Chondrocyte (in vitro differentiated cells): ENCODE measurements at places on chromosomes 6 and 20. TPM values are rescaled to one million over a fixed set of nuclear protein-coding genes. Genes with fewer than 3 reads are reported as not detected.
A peak's percentile ranks its signal among the peaks of the same experiment; 100 is the strongest.

The ISM1 gene
- 0.31 to 1.2 TPM (median 0.97 TPM) in 3 replicates for total RNA-seq

GRCh38 chr20:22866812-22867341, 168.2 kb upstream of the SSTR4 start:
- DNase-seq: no peak

- no peak for DNase-seq
These were observed 31.7 kb downstream of the IL20RA start for GRCh38 chr6:137013031-137013430.

The LPA gene
- total RNA-seq: 0.31 TPM in 1 of 3 replicates, not detected in the others

DNA sequence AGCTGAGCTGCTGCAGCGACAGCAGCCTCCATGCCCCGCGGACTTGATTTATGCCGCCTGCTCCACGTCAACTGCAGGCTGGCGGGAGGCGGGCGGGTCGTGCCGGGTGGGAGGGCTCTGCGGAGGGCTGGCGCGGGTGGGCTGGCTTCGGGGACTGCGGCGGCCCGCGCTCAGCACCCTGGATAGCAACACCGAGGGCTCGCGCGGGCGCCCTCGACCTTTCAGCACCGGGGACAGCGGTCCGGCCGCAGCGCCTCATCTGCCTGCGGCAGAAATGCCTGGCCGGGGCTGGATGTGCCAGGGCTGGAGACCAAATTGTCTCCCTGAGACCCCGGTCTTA, 792 bp downstream of the SNAP25 start:
- peak; percentile 95 for DNase-seq

- DNase-seq: no peak
These were observed 169.4 kb downstream of the TAF4 start for GRCh38 chr20:61896058-61896961.

GRCh38 chr20:3000852-3001523, 42.4 kb upstream of the GNRH2 start:
- DNase-seq: no peak

- DNase-seq: no peak
These were observed 1.5 kb downstream of the ID4 start for GRCh38 chr6:19838442-19839236.

The HM13 gene
- total RNA-seq: 228 to 277 TPM (median 269 TPM) in 3 replicates

- no peak for DNase-seq
These were observed 450.5 kb downstream of the MAFB start for GRCh38 chr20:40238511-40238910.

- no peak for DNase-seq
These were observed 23.8 kb downstream of the FRK start for GRCh38 chr6:116036885-116037284.

- no peak for DNase-seq
These were observed 185.6 kb downstream of the OR2B2 start for GRCh38 chr6:27726619-27727023.

GRCh38 chr20:32216179-32217142, 8.8 kb downstream of the POFUT1 start:
- no peak for DNase-seq

- DNase-seq: no peak
These were observed 437.8 kb downstream of the UTRN start for GRCh38 chr6:144722925-144723324.

The C6orf58 gene
- not detected in 3 replicates for total RNA-seq

DNA sequence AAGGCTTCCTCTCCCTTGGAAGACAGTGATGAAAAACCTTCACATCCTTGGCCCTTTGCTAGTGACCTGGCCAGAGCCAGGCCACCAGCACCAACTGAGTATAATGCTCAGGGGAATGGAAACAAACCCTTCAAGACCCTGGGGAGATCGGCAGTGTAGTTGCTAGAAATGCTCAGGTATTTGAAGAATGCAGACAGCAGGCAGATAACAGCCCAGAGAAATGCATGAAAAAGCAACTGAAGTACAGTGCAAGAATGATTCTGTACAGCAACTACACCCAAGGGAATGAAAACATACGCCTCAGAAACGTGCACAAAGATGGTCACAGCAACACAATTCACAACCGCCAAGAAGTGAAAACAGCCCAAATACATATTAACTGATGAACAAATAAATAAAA, 41.1 kb downstream of the PPP1R3G start:
- DNase-seq: no peak

DNA sequence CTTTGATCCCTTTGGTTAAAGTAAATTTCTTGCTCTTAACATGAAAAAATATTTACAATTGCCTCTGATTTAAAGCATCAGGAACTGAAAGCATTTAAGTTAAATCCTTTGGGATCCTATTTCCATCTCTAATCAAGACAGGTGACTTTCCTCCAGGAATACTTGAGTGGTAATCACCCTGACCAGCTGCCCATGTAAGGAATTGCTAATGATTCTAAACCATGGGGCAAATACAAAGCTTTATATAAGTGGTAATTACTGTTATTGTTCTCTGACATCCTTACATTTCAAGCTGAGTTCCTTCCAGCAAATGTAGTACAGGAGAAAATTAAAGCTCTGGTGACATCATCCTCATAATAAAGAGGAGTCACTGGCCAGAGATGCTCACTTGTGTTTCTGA, 100.6 kb downstream of the CRYBG1 start:
- DNase-seq: no peak

The KIAA1586 gene
- 12.6 to 18.6 TPM (median 13.4 TPM) in 3 replicates for total RNA-seq

- no peak for DNase-seq
These were observed 188.6 kb downstream of the ZDHHC14 start for GRCh38 chr6:157569543-157569942.

GRCh38 chr20:30811885-30812671, 445.4 kb upstream of the DEFB115 start:
- DNase-seq: peak; percentile 96

DNA sequence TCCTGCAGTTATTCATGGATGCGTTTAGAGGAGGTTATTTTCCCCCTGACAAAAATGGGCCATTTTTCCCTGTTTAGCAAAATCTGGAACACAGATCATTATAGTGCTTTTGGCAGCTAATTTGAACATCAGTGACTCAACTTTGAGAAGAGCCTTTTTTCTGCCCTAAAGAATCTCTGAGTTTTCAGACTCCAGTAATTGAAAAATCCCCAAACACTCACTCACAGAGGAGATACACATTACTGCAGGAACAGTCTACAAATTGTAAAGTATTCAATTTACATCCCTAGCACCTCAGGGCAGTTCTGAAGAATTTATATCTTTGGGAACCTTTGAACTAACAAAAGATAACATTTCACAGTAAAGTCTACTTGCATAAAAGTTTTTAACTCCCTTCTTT, 966.6 kb upstream of the SLC35B3 start:
- no peak for DNase-seq

The CALHM4 gene
- not detected in 3 replicates for total RNA-seq

The EYS gene
- total RNA-seq: not detected in 3 replicates

GRCh38 chr6:54426995-54427394, 118.8 kb downstream of the TINAG start:
- no peak for DNase-seq

GRCh38 chr20:58553166-58553696, 38.0 kb upstream of the APCDD1L start:
- DNase-seq: no peak

The ESR1 gene
- not detected in 3 replicates for total RNA-seq

DNA sequence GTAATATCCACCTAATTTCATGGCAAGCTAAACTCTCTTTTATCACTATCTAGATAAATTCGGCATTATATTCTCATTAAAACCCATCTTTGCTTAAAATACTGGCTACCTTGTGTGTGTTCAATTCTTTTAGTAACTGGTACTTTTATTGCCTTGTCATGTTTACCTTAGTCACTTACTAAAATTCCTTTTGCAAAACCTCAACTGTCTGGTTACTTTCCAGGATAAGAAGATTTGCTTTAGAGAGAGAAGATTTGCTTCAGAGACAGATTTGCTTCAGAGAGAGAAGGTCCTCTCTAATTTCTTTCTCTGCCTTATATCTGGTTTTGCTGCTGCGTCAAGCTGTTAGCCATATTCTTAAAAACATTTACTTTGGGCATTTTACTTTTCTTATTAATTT, 151.5 kb upstream of the MLIP start:
- DNase-seq: no peak

DNA sequence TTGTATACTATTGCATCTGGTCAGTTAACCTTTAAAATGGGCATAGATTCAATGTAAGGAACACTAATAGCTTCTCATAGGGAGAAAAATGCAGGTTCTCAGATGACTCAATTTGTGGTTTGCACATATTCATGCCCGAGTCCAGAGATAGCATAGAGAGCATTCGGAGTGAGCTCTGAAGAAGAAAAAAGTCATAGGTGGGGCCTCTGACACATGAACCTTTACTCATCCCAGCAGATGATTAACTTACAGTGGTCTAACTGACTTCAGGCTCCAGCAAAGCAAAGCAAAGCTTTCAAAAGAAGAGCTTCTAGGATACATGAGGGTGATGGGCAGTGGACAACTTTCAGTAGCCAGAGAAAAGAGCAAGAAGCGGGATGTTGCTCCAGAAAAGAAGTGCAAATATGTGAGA, 55.3 kb upstream of the BTN3A2 start:
- no peak for DNase-seq

The ADGRB3 gene
- 1.5 TPM in 1 of 3 replicates, not detected in the others for total RNA-seq

DNA sequence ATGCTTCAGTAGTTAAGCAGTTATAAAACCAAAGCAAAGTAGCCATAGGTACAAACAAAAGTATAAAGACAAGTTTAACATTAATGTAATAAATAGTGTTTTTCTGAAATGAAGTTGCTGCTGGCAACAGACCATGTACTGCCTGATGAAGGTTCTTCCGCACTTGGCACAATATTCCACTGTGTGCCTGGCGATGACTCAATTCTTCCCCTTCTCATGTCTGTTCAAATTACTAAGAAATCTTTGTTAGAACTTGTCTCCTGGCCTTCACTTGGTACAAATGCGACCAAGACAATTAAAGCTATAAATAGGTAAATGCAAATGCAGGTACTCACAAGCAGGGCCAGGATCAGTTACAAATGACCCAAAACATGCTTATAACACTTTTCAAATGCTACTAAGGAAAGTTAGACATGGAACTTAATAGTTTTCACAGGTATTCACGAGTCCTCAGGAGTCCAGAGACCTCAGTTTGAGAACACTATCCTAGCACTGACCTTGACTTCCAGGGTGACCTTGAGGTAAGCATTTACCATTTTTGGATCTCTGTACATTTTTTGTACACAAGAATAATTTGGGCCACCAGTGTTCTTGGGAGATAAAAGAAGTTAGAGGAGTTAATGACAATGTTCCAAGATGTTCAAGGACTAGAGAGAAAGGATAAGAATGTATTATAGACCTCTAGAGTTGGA, 8.1 kb upstream of the DDR1 start:
- no peak for DNase-seq

DNA sequence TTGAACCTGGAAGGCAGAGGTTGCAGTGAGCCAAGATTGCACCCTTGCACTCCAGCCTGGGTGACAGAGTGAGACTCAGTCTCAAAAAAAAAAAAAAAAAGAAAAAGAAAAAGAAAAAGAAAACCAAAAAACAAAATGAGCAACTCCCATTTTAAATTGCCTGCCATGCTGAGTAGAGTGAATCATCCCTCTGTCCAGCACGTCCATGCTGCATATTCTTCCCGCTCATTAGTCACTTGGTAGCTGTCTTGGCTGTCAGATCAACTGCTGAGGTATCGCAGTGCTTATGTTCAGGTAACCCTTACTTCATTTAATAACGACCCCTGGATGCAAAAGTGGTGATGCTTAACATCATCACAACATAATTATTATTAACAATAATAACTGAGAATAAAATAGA, 72.6 kb upstream of the RNF24 start:
- no peak for DNase-seq

The HSD17B8 gene
- 0.60 to 2.8 TPM (median 1.1 TPM) in 3 replicates for total RNA-seq

The LST1 gene
- total RNA-seq: not detected in 3 replicates

The C6orf163 gene
- 1.2 to 3.3 TPM (median 1.7 TPM) in 3 replicates for total RNA-seq

- no peak for DNase-seq
These were observed 112.4 kb upstream of the ATXN1 start for GRCh38 chr6:16873698-16874097.

DNA sequence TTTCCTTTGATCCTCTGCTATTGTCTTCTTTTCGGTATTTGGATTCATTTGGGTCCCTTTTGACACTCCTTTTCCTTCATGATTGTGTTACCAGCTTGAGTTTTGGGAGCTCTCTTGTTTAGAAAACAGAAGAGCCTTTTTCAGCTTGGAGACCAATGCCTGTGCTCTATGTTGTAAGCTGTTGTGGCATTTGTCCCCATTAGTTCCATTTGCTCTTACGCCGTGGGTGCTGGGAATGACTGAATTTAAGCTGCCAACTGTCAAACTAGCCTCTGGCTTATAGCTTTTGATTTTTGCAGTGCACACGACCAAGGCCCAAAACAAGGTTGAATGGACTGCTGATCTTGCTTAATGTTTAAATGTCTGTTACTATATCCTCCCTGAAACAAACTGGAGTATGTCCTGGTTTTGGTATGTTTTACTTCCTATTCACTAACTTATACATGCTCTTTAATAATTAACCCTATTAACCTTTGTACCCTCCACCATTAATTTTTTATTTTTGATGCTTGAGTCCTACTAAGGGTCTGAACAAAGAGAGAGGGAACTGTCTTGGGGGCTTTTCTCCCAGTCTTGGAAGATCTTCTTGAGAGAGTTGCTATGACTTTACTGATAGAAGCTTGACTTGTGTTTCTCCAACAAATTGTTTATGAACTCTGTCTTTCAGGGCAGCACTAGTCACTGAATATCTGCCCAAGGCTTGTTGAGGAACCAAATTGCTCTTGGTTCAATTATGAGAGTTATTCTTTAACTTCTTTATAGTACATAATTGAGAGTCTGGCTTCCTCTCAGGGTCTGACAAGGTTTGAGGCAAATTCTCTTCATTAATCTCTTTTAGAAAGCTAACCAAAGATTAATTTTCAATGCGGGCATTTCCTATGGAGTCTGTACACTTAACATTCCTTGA, 100.3 kb upstream of the SIRPG start:
- no peak for DNase-seq

DNA sequence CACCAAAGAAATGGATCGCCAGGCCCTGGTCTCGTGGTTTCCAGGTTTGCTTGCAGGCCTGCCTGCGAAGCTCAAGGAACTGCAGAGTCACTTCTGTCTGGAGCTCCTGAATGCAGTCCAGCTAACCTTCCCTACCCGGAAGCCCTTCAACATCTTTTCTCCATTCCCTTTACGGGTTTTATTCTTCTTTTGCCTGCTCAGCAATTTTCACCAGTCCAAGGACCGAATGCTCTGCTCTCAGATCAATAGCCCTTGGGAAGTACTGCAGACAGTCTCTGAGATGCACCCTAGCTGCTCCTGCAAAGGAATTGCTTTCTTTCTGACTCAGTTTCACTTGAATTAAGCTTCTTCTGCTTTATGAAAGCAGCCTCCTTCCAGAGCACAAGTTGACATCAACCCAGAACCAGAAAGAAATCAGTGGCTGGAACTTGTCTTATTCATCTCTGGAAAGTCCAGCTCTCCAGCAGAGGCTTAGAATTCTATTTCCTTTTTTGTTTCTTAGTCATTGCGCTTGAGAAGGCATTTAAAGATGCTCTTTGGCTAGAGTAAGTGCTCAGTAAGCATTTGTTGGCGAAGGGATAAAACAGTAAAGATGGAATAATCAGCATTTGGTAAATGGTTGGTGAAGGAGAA, 18.7 kb upstream of the YWHAB start:
- no peak for DNase-seq

The SCRT2 gene
- not detected in 3 replicates for total RNA-seq

The SLC22A7 gene
- total RNA-seq: not detected in 3 replicates

The PTGIS gene
- total RNA-seq: 88.7 to 165 TPM (median 91.5 TPM) in 3 replicates

- no peak for DNase-seq
These were observed 128.6 kb upstream of the BACH2 start for GRCh38 chr6:90425161-90425641.
